ENCODE measurements at places on chromosomes 4 and X.

- DNase-seq, result no peak
Measured at GRCh38 chrX:9677098-9677739, 88.4 kb downstream of the GPR143 start.

DNA sequence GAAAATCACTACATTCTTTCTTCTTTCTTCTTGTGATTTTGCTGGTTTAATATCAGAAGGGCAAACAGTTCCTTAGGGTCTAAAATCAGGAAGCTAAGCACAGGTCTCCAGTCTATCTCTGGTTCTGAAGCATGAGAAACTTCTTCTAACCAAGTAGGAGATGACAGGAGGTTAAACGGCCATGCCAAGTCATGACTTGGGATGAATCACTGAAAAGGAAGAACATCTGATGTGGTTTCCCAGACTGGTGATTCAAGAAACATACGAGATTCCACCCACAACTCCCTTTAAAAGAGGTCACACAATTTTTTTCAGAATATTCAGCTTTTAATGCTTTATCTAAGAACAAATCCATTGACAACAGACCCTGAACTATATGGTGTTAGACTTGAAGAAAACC lies 684.0 kb upstream of the PRKX start:
- no peak for DNase-seq

- peak; percentile 64 for DNase-seq
Measured at GRCh38 chr4:53914313-53915016, 149.9 kb downstream of the CHIC2 start.

- no peak for DNase-seq
Measured at GRCh38 chrX:9267415-9267814, 197.4 kb upstream of the TBL1X start.

DNA sequence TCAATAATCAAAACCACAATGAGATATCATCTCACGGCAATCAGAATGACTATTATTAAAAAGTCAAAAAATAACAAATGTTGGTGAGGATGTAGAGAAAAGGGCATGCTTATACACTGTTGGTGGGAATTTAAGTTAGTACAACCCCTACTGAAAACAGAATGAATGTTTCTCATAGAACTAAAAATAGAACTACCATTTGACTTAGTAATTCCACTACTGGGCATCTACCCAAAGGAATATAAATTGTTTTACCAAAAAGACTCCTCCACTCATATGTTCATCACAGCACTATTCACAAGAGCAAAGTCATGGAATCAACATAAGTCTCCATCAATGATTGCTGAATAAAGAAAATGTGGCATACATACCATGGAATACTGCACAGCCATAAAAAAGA lies 278.1 kb upstream of the ARSJ start:
- no peak for DNase-seq

GRCh38 chrX:153828723-153829548 lies 1.4 kb downstream of the PDZD4 start:
- no peak for DNase-seq

DNA sequence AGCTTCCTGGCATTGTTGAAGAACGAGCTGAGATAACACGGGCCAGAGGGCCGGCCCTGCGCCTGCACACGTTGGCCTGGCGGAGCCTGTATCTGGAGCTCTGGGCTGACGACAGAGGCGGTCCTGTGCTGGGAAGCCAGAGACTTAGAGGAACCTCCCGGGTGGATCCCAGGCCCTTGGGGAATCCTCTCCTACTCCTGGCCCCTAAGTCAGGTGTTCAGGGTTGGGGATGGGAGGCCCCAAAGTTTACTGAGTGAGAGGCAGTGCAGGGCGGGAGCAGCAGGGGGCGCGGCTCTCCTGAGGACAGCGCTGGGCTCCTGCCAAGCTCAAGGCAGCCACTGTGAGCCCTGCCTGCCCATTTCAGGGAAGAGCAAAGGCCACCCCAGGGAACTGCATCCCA lies 2.5 kb upstream of the HTRA3 start:
- no peak for DNase-seq

DNA sequence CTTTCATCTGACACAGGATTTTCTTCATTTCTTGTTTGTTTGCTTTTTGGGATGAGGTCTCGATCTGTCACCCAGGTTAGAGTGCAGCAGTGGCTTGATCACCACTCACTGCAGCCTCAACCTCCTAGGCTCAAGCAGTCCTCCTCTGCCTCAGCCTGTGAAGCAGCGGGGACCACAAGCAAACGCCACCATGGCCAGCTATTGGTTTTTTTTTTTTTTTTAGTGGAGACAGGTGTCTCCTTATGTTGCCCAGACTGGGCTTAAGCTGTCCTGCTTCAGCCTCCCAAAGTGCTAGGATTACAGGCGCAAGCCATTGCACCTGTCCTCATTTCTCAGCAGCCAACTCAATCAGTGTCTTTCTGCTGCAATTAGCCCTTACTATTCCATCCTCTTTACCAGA lies 10.3 kb downstream of the SPRY1 start:
- DNase-seq, result no peak

DNA sequence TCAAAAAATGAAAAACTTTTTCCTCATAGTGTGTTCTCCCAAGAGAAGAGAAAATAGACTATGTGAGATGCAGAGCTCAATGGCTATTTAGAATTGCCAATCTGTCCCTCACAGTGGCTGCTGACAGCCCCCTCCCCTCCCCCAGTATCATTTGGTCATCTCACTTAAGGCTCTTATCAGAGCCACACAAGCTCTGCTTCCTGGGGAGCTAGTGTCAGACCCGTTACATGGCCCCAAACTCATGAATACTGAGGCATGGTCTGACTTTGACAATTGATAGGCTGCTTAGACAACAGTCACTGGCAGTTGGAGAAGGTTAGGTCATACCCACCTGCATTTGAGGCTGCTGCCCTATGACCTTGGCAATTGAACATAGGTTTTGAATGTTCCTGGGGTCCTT lies 15.3 kb downstream of the RNF150 start:
- no peak for DNase-seq

DNA sequence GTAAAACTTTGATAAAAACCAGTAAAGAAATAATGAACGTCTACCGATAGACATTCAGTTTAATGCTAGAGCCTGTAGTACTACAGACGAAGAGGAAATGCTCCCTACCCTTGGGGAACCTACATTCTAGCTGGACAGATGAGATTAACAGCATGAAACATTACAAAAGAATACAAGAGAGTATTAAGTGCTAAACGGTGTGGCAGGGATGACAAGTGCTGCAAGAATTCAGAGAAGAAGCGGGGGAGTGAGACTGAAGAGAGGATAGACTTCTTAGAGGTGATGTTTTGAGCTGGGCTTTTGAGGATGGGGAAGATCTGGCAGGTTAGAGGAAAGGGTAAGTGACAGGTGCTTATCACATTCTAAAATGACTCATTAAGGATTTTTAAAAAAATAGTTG lies 52.6 kb upstream of the ESX1 start:
- no peak for DNase-seq

GRCh38 chrX:1717373-1717772 lies 102.5 kb downstream of the ASMT start:
- no peak for DNase-seq

DNA sequence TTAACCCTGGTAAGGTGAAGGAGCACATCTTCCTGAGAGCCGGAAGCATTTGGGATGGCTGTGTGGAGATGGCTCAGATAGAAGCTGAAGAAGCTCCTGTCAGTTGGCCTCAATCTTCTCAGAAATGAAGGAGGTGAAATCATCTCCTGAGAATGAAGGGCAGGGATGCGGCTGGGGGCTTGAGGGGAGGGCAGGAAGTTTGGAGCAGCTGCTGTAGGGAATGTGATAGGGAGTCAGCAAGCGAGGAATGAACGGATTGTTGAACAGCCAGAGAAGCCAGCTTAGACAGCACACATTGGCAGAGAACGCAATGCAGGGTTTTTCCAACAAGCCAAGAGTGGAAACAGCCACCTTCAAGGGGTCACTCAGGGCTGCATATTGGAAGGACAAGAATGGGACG lies 10.0 kb downstream of the KCNE5 start:
- DNase-seq, result no peak

- no peak for DNase-seq
Measured at GRCh38 chr4:6331018-6331417, 61.4 kb downstream of the WFS1 start.

DNA sequence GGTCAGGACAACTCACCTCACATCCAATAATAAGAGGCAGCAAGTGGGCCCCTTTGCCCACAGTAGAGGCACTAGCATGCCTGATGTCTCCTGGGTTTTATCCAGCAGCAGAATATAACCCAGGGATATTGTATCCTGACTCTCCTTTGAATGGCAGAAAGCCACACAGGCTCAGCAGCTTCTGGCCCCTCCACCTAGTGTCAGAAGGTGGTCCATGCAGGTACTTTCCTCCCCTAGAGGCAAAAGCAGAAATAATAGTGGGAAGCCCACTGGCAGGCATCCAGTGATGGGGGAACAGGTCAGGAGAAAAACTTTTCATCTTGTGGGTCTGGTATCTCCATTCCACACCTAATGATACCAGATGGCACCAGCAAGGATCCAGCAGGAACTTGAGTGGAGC lies 75.5 kb upstream of the IRS4 start:
- DNase-seq, result no peak

- DNase-seq, result no peak
Measured at GRCh38 chr4:2535376-2536192, 863 bp upstream of the FAM193A start.

- DNase-seq, result no peak
Measured at GRCh38 chr4:52036886-52037530, 1.1 kb downstream of the SGCB start.

- no peak for DNase-seq
Measured at GRCh38 chr4:2931512-2932301, 31.5 kb downstream of the NOP14 start.

DNA sequence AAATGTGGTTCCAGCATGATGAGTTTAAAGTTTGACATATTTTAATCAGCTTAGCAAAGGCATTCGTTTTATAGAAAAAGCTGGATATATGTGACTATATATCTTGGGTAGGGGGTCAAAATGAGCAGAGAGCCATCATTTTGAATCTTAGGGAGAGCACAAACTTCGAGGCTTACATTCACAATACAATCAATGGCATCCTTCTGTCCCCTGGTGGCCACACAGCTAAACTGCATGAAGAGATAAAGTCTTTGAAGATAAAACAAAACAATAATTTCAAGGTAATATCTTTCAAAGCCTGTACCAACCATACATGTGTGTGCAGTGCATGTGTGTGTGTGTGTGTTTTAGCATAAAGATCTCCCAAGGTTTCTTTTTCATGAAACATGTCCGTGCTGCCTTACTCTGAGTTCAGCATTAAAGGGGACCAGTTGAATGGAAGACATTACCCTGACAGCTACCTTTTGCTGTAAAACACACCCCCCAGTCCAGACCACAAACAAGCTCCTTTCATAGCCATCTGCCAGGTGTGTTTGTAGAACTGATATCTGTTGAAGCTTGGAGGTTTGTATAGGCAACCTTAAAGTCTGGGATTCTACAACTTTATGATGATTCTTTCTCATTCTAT lies 22.0 kb downstream of the DYNLT3 start:
- no peak for DNase-seq

DNA sequence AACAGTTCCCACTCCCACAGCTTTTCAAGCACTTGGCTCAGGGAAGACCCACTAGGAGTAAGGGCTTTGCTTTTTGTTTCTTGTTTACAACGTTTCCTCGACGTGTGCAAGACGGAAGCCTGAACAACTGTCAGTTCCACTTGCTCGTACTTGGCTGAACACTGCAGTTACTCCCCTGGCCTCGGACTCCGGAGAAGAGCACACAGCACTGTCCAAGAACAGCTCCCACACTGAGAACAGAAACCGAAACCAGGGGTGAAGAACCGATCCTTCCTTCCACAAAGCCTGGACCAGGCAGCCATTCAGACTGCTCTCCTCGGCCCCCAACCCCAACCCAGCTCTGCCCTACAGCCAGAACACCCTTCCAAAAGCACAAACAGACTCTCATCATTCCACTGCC lies 25.5 kb downstream of the IRF2 start:
- DNase-seq, result no peak

DNA sequence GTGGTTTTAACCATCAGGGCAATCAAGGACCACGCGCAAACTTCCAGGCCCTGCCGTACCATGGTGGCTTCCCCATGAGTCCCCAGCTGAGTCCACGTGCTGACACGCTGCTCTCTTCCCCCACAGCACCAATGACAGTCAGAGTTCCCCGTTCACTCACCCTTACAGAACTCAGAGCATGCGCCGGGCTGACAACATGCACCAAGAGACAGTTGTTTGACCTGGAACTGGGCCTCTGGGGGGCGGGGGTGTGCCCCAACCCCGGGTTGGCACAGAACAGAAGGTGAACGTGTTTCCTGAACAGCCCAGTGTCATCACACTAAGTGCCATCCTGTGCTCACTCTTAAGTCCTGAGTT lies 29.4 kb downstream of the IRF2 start:
- DNase-seq, result no peak

DNA sequence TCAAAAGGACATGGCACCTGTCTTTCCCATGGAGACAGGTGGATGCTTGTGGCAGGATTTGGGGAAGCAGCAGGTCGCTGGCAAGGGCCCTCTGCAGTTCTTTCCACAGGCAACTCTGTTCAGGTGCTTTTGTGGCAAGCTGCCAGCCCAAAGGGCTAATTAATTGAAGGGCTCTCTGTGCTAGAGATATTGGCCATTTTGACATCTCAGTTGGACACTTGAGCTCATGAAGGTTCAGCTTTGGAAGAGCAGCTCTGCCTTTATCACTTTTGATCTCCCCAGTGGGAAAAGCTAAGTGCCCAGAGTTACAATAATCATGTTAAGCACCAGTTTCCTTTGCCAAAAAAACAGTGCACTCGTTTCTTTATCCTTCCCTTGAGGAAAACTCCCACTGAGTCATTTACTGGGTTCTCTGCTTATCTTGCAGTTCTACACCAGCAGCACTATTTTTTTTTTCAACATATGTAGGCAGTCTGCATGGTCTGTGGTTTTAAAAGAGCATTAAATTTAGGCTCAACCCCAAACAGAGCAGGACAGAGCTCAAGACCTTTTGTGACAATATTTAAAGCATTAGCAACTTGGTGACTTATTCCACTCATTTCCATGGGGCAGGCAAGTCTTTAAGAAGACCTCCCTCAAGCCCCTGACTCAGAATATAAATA lies 336.4 kb upstream of the RASGEF1B start:
- DNase-seq, result no peak

DNA sequence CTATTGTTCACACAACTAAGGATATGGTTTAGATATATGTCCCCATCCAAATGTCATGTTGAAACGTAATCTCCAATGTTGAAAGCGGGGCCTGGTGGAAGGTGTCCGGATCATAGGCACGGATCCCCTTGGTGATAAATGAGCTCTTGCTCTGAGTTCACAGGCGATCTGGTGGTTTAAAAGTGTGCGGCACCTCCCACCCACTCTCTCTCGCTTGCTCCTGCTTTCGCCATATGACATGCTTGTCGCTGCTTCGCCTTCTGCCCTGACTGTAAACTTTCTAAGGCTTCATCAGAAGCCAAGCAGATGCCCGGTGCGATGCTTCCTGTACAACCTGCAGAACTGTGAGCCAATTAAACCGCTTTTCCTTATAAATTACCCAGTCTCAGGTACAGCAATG lies 128.5 kb downstream of the NFKB1 start:
- no peak for DNase-seq
